CD4-positive, alpha-beta T cell treated with Interleukin-12 subunit alpha and Interleukin-12 subunit beta, for 1 hour (primary cell): ENCODE measurements at places on chromosomes 16 and 17.
A peak's percentile ranks its signal among the peaks of the same experiment; 100 is the strongest.

GRCh38 chr17:8555062-8555461, 75.5 kb downstream of the MYH10 start:
- no peak for DNase-seq

- no peak for DNase-seq
Observed at GRCh38 chr16:85781695-85782370, 17.5 kb downstream of the EMC8 start.

DNA sequence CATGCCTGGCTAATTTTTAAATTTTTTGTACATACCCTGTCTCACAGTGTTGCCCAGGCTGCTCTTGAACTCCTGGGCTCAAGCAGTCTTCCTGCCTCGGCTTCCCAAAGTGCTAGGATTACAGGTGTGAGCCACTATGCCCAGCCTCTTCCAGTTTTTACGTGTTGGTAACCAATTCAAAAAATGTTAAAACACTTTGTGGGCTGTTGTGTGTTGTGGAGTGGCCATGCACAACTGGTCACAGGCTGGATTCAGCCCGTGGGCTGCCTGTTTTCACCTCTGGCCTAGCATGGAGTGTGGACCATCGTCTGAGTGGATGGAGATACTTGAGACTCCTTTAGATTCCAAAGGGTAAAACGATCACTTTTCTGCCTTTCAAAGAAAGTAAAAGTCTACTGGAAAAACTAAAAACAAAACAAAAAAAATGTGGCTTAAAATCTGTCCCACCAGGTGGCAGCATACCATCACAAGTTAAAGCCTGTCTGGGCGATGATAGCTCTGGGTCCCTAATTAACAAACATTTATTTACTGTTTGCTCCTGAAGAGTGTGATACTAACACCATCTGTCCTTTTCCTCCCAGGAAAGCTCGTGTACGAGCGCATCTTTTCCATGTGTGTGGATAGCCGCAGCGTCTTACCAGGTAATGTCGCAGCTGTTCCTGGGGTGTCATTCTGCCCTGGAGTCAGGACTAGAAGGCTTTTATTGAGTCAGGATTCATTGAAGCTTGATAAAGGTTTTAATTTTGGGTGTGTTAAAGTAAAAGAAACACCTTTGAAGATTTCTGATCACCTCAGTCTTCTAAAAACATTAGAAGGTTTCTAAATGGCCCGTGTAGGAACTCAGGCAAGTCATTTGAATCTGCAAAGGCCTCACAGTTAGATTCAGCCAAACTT, 45.8 kb downstream of the VPS35L start:
- DNase-seq: peak; percentile 48

- no peak for DNase-seq
Observed at GRCh38 chr17:50063561-50064252, 7.8 kb downstream of the ITGA3 start.

DNA sequence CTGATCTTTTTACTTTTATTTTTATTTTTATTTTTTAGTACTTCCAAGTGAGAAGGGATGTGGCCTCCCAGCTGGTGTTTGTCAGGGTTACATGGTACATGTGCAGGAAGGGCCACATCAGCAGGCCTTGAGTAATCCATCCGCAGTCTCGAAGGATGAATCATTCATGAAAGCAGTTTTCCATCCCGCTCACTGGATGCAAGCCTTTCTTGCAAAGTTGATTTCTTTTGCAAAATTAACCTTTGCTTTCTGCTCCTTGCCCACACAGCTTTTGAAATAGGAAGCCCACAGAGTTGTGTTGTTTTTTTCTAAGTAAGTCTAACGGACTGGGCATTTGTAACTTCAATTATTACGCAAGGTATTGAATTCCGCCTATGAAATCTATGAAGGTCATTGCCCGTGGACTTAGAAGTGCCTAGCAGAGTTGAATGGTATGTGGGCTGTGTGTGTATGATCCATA, 157.4 kb downstream of the PRKCA start:
- no peak for DNase-seq

- no peak for DNase-seq
Observed at GRCh38 chr17:27808628-27809027, 8.3 kb upstream of the NOS2 start.

GRCh38 chr16:3115561-3115960, 3.2 kb downstream of the ZNF205 start:
- no peak for DNase-seq

DNA sequence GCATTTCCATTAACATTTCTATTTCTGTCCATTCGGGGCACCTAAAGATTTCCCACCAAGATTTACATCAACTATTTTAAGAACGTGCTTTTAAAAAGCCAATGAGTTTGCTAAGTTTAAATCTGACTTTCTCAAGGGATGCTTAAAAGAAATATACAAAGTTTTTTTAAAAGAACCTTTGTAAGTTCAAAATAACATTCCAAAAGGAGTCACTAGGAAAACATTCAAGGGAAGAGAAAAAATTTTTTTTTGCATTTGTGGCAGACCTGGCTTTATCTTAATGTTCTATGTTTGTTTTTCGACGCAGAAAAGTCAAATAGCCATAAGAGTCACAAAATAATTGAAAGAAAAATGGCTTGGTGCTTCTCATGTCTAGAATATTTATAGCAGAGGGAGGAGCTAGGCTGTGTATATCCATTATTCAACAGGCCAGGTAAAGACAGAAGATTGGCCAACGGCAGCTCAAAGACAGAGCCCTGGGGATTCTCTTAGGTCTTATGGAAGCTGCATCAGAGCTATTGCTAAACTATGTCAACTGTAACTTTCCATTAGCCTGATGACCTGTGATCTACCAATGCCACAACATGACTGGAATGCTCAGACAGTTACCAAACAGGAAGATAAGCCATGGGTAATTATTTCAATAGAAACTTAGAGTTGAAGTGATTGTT, 37.8 kb upstream of the MYOCD start:
- no peak for DNase-seq

DNA sequence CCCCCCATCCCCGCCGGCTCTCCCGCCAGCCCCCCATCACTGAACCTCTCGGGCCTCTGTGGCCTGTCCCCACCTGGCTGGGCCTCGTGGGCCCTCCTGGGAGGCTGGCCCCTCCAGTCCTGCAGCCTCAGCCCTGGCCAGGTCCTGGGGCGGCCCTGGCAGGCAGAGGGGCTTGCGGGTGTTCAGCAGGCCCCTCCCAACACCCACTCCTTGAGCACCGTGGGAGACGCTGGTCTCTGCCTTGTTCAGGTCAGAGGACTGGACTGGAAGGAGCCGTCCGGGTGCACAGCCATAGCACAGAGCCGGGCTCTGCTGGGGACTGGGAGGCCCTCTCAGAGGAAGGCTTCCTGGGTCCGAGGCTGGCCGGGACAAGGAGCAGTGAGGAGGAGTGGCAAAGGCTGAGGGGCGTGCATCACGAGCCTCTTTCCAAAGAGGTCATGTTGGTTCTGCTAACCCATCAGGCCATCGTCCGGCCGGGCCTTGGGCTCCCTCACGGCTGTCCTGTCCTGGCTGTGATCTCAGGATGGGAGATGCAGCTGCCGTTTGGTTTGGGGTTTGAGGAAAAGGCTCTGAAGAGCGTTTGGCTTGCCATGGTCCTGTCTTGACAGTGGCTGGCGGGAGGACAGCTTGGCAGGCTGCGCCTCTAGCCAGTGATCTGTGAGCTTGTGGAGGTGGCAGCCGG, 6.3 kb upstream of the PABPN1L start:
- DNase-seq: no peak

DNA sequence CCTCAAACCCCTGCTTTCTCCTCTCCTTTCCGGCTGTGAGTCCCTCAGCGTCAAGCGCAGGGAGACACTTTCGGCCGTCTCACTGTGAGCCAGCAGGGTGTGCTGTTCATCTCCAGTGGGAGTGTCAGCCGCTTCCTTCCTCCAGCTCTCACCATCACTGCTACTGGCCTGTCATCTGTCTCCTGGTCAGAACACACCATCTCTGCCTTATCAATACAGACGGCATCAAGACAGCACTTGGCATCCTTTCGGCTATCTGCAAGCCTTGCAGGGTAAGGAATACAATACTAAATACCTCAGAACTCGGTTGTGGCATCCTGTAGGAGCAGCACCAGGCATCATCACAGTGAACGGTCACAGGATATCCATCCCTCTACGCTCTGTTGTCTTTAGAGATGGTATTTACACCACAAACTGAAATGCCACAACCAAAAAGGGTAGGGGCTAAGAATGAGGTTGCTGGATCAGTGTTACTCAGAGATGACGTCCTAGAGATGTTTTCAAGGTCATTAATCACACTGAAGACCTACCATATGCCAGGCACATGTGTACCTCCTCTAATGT, 20.7 kb upstream of the CMTM4 start:
- no peak for DNase-seq

- no peak for DNase-seq
Observed at GRCh38 chr17:36856903-36857381, 80.3 kb upstream of the LHX1 start.

DNA sequence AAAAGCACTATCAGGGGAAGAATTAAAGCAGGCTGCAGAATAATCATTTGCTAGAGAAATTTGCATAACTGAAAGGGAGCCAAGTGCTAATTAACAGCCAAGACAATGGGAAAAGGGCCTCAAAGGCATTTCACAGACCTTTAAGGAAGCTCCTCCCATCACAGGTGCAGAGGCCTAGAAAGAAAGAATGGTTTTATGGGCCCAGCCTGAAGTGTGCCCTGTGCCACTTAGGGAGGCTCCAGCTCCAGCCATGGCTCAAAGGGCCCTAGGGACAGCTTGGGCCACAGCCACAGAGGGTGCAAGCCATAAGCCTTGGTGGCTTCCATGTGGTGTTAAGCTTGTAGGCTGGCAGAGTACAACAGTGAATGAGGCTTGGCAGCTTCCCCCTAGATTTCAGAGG, 50.1 kb downstream of the RNF112 start:
- no peak for DNase-seq

- no peak for DNase-seq
Observed at GRCh38 chr16:55567382-55567781, 898 bp downstream of the CAPNS2 start.

DNA sequence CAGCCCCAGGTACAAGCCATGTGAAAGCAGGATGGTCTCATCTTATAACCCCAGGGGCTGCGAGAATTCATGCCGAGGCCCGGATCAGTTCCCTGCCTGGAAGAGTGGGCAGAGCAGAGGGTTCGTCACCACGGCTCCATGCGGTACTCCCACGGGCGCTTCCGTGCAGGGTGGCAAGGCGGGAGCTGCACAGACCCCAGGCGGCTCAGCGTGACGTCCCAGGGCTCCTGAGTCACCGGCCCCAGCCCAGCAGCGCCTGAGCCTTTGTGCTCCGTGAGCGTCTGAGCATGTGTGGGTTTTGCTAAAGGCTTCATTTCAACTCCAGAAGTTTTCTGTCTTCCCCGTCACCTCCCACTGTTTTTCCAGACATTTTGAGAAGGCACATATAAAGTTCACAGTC, 71.2 kb upstream of the CHMP6 start:
- no peak for DNase-seq

DNA sequence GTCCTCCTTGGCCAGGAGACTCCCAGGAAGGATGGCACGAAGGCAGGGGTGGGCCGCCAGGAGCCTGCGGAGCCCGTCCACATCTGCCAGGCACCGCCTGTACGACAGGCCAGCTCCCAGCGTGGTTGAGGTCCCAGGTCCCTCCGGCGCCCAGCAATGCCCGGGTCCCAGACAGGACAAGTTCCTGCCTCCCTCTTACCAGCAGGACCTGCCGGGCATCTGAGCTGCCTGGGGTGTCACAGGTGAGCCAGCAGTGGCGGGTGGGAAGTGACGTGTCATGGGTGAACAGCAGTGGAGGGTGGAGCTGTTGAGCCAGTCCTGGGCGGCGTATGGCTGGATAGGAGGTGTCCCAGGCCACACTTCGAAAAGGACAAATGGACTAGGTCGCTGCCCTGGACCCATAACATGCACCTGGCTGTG, 15.7 kb upstream of the BAHCC1 start:
- no peak for DNase-seq

DNA sequence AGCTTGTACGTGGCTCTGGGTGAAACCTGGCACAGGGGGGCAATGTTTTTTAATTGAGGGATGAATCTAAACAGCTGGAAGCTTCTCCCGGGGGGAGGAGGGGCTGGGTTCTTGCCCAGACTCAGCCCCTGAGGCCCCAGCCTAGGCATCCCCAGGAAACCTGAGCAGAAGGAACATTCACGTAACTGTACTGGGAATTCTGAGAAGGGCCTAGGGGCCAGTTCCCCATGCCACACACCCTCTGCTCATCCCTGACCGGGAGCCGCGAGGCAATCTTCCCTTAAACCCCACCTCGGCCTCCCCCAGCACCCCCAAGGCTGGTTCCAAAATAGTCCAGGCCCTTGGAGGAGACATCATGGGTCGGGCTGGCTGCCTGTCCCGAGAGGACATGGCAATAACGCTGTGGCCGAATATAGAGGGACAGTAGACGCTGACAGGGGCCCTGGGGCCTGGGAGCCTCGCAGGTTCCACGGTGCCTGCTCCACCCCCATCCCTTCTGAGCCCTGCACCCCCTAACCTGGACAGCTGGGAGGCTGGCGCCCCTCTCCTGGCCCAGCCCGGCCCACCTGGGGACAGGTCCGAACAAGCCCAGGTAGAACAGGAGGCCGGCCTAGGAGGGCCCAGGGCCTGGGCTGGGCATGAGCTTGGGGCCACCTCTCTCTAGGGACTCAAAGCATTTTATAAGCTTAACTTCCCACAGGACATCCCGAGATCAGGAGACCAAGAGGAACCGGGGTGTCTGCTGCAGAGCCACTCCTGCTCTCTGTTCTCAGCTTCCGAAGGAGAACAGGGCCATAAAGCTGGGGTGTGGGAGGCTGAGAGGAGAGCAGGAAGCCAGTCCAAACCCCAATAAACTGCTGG, 83.2 kb upstream of the TOB1 start:
- DNase-seq: no peak

DNA sequence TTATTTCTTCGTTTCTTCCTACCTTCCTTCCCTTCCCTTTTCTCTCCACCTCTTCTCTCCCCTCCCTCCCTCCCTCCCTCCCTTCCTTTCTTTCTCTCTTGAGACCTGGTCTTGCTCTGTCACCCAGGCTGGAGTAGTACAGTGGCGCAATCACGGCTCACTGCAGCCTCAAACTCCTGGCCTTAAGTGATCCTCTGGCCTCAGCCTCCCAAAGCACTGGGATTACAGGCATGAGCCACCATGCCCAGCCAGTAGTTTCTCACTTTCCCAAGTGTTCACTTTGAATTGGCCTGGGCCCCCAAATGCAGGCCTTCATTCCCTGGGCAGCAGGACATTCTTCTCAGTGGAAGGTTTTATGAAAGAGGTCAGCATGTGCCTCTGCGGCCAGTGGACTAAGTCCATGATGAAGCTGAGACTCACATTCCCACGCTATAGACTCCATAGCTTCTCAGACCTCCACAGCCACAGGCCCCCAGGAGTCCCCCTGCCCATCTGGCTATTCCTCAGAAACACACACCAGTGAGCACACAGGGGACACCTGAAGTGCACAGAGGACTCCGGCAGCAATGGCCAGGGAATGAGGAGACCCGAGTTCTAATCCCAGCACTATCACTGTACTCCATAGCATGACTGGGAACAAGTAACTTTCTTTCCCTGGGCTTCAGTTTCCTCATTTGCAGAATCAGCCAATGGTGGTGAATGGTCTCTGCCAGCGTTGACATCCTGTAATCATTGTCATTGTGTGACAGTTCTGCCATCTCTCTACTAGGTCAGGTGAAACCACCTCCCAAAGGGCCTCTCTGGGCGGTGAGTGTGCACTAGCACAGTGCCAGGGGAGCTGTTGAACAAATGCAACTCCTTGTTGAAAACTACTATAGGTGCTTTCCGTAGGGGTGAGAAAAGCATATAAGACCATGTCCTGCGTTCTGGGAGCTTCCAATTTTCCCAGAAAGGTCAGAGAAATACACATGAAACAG, 69.2 kb upstream of the TBX2 start:
- DNase-seq: no peak

GRCh38 chr17:27430882-27431491, 25.3 kb upstream of the KSR1 start:
- no peak for DNase-seq
